Inflammatory macrophage treated with lipopolysaccharide for 1 hour (primary cell): ENCODE measurements at places on chromosomes 13 and 19.

- DNase-seq = no peak
Measured at GRCh38 chr19:9041023-9041422, 30.8 kb upstream of the MUC16 start.

DNA sequence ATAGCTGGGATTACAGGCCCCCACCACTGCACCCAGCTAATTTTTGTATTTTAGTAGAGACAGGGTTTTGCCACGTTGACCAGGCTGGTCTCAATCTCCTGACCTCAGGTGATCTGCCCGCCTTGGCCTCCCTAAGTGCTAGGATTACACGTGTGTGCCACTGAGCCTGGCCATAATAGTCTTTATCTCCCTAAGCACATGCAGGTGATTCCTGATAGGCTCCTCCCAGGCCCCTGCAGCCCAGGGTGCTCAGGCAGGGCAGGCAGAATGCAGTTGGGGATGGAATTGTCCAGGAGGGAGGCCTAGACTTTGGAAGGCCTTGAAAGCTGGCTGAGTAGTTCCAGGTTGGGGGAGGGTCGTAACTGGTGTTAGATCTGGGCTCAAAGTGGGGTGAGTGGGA is 8.5 kb downstream of the ZNF526 start:
- no peak for DNase-seq

- no peak for DNase-seq
Measured at GRCh38 chr13:26247608-26248007, 6.3 kb upstream of the CDK8 start.

DNA sequence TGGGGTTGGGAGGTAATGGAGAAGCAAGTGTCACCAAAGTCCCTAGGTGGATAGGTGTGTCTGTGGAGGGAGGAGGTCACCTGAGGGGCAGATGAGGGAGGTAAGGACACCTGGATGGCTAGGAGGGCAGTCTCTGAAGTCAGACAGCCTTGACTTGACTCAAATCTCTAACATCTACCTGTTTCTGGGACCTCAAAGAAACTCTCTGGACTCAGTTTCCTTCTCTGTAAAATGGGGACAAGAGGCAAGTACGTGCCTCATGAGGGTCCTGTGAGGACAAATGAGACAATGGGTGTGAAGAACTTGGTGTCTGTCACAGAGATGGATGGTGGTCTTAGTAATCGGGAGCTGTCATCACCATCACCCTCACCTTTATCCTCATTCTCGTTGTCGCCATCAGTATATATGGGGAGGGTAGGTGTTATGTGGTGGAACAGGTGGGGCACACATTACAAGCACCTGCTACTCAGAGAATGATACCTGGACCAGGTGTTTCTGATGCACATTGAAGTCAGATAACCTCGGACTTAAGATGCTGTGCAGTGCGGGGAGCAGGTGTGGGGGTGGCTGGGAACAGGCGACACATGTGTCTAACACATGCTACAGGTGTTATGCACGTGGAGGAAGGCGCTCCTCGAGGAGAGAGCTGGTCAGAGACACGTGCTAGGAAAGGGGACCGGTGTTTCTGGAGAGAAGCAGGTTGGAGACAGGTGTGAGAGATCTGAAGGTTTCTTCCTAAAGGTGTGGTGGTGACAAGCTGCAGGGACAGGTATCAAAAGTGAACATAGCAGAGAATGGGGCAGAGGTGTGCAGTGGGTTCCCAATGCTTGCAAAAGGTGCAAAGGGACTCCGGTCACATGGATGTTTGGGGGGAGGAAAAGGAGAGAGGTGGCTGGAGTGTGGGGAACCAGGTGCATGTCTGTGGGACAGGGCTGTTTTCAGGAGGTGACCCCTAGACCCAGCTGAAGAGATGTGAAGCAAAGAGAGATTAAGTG is 3.8 kb downstream of the ERFL start:
- DNase-seq = no peak

DNA sequence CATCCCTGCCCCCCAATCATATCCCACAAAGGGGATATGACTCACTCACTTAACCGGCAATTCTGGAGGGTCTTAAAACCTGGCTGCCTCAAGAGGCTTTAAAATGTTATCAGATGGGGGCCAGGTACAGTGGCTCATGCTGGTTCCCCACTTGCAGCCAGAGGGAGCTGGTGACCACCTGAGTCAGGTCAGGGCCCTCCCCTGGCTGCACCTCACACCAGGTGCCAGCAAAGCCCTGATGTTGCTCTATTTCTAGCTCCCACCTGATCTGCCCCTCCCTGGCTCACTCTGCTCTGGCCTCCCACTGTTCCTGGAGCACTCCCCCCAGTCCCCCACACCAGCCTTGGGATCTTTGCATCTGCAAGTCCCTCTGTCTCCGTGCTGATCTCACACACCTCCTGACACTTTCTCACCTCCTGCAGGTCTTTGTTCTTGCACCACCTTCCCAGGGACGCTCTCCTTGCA is 14.2 kb downstream of the HPN start:
- DNase-seq = no peak

DNA sequence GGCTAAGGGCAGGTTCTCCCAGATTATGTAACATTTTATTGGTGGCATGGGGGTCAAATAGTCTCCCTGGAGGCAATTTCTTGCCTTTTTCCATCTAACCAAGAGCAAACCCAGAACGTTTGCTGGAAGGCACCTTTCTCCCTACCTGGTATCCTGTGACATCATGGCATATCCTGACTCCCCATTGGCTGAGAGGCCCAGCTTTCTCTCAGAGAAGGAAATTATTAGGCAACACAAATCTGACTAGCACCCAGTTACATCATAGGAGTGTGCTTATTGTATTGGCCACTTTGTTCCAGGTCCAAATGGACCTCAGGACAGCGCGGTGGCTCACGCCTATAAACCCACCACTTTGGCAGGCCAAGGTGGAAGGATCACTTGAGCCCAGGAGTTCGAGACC is 13.0 kb downstream of the NTN5 start:
- DNase-seq = peak; percentile 81

GRCh38 chr13:112056284-112056727 is 10.6 kb upstream of the SOX1 start:
- DNase-seq = no peak

- no peak for DNase-seq
Measured at GRCh38 chr19:32201636-32202051, 143.8 kb upstream of the ZNF507 start.

DNA sequence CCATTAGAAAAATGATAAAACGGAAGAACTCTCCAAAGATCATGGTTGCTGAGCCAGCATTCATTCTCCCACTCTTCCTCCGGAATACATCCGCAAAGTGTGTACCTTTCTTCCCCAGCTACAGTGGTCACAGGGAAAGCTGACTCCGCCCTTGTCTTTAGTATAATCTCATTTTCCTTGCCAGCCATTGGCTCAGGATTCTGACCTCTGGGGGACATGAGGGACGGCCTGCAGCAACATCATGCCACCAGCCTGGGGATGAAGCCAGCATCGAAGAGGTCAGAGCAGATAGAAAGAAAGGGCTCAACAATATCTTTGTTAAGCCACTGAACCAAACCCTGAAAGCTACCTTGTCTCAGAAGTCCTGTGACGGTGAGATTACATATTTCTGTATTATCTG is 46.3 kb upstream of the TPP2 start:
- DNase-seq = no peak

GRCh38 chr19:50478901-50479715 is 2.5 kb upstream of the GARIN5A start:
- DNase-seq = no peak

DNA sequence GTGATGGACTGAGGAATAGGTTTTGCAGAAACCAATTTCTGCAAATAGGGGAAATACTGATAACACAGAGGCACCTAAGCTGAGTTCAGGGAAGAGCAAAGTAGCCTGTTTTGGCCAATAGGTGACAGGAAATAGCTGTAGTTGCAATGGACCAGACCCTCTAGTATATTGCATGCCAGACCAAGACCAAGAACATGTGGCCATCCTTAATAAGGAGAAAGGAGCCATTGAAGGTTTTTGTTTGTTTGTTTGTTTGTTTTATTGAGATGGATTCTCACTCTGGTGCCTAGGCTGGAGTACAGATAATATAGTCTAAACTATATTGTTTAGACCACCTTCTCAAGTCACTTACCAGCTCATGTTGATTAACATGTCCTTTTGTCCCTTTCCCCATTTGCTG is 101.5 kb downstream of the ZNF557 start:
- DNase-seq = no peak

DNA sequence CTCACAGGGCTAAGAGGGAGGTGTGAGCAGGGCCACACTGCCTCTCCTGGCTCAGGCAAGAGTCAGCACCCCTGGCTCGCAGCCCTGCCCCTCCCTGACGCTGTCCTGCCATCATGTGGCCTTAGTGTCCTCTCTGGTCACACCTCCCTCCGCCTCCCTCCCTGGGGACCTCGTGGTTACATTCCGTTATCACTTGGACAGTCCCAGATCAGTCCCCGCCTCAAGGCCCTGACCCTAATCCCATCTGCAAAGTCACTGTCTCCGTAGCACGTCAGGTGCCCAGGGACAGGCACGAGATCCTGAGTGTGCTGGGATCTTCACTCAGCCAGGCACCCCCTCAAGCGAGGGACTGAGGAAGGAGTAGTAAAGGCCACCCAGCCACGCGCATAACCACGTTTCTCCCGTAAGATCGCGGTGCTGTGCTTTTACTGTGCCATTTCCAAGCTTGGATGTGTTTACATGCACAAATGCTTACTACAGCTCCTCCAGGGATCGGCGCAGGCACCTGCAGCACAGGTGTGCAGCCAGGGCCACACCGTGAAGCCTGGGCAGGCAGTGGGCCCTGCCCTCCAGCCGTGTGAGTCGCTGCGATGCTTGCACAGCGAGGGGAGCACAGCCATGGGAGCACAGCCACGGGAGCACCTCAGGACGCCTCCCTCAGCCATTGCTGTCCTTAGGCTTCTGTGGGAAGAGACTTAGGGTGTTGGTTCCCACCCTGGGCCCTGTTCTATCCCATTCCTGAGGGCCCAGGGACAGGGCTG is 10.7 kb upstream of the TMEM255B start:
- no peak for DNase-seq

- peak; percentile 62 for DNase-seq
Measured at GRCh38 chr13:46170687-46171086, 11.3 kb downstream of the LCP1 start.

- DNase-seq = no peak
Measured at GRCh38 chr13:51958217-51958547, 53.1 kb downstream of the ATP7B start.

- DNase-seq = no peak
Measured at GRCh38 chr13:23445794-23446193, 12.3 kb upstream of the SACS start.

DNA sequence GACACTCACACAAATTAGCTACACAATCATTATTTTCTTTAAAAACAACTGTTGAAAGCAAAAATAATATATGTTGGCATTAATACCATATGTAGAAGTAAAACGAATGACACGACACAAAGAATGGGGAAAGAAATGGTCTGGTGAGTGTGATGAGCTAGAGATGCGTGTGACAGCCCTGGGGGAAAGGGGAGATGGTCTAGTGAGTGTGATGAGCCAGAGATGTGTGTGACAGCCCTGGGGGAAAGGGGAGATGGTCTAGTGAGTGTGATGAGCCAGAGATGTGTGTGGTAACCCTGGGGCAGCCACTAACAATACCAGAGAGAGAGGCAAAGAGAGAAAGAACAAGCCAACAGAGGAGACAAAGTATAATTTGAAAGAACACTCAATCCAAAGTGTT is 22.3 kb upstream of the LAMP1 start:
- peak; percentile 39 for DNase-seq

GRCh38 chr13:37369616-37370015 is 229.0 kb downstream of the POSTN start:
- no peak for DNase-seq

- peak; percentile 96 for DNase-seq
Measured at GRCh38 chr13:89401264-89401675, 1730.1 kb downstream of the SLITRK5 start.

GRCh38 chr13:91196958-91197357 is 150.5 kb upstream of the MIR17HG start:
- no peak for DNase-seq

DNA sequence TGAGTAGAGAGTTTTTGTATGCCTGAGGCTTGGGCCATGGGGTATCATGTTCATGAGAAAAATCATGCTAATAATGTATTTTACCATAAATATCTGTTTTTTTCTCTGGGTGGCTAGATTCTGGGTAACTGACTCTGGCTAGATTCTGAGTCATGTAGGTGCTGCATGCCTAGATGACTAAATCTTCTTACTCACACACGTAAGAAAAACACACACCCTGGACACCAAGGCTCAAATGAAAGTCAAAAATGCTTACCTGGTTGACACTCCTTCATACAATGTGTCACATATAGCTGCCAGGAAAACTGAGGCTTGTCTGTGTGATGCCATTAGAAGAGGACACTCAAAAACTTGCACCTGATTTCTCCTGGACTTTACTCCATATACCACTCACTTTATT is 597.4 kb upstream of the SLITRK1 start:
- no peak for DNase-seq

GRCh38 chr19:14155371-14155770 is 19.0 kb upstream of the ASF1B start:
- no peak for DNase-seq

- DNase-seq = no peak
Measured at GRCh38 chr13:107220245-107220644, 652.3 kb upstream of the ARGLU1 start.

- DNase-seq = no peak
Measured at GRCh38 chr13:75871059-75871458, 234.9 kb downstream of the LMO7 start.

DNA sequence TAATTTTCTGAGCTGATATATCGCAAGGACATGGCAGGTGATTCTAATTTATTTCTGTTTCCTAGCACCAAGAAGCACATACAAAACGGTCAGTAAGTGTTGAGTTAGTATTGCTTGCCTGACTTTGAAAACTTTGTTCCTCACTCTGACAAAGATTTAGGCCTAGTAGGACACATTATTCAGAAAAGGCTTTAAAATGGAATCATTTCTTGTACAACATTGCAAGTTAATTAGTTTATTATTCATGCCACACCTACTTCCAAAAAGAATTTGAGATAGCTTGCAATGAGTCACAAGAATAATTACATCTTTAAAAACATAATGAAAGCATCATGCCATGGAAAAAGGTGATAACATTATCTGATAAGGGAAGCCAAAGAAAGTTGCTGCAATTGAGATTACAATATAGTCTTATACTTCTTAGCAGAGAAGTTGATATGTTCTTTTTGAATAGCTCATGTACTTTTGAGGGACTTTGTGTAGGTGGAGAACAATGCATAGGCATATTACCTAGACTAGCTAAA is 474.2 kb downstream of the KLF5 start:
- no peak for DNase-seq

- DNase-seq = no peak
Measured at GRCh38 chr19:32265995-32266394, 79.4 kb upstream of the ZNF507 start.

DNA sequence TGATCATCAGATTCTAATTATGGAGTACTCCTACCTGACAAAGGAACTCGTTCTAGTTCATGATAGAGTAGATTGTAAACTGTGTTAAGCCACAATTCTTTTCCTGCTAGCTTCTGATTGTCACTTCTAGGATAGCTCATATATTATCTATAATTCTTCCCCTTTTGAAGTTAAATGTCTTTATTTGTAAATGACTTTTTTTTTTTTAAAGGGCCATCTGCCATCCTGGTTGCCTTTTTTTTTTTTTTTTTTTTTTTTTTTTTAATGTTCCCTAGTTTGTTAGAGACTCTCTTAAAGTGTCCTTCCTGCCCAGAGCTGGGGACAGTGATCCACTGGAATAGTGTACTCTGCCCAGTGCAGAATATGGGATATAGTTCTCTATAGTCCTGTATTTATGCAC is 4.3 kb downstream of the CHAMP1 start:
- no peak for DNase-seq
